ENCODE measurements at places on chromosomes 4 and X.

DNA sequence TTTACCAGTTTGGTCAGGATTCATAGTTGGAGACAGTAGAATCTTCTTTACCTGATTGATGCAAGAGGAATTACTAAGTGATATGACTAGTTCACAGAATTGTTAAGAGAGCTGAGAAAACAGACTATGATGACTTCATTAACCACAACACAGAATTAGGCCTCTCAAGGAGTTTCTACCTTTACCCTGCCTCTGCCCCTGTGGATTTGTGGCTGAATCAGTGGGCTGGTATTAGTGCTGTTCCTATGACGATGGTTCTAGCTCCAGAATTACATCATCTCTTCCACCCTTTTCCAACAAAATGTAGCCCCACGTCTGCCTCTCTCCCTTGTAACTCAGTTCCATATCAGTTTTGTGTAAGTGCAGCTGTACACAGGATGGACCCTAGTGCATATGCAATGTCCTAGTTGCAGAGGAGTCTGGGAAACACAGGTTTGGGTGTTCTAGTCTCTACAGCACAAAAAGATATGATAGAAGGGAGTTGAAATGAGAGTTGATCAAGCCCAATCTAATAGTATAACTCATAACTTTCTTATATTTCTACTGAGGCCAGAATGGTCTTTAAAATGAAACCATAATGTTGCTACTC is 99.3 kb downstream of the ANXA5 start:
- DNase-seq = no peak

DNA sequence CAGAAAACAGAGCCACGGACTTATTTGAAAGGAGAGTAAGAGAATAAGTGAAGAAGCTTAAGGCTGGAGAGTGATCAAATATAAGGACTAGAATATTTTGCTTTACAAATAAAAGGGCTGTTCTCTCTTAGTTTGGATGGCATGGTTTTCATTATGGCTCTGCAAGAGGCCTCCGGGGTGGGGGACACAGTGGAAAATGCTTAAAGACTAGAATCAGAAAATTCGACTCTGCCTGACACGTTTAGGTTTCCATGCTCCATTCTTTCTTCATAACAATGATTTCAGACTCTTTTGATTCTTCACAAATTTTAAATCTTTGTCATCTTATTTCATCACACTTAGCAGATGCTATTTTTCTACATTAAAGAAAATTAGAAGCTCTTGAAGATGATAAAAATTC is 632.4 kb upstream of the BOD1L1 start:
- no peak for DNase-seq

- no peak for DNase-seq
These were observed 20.2 kb downstream of the TRPC5OS start for GRCh38 chrX:111896148-111896547.

DNA sequence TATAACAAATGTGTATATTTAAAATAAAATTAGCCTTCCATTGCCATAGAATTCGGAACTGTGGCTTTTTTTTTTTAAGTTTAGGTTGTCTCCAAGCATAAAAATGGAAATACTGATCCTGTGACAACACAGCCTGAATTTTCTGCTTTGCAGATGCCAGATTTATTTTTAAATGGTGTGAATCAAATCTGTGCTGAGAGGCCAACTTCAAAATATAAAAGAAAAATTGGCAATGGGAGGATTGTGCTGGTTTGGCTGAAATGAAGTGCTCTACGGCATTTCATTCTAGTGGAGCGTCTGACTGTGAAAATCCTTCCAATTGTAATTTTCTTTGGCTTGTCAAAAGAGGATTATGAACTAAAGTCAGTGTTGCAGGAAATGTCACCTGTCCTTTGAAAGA is 580.3 kb upstream of the ZFP42 start:
- DNase-seq = no peak

GRCh38 chr4:158754385-158755180 is 14.2 kb upstream of the FNIP2 start:
- no peak for DNase-seq

DNA sequence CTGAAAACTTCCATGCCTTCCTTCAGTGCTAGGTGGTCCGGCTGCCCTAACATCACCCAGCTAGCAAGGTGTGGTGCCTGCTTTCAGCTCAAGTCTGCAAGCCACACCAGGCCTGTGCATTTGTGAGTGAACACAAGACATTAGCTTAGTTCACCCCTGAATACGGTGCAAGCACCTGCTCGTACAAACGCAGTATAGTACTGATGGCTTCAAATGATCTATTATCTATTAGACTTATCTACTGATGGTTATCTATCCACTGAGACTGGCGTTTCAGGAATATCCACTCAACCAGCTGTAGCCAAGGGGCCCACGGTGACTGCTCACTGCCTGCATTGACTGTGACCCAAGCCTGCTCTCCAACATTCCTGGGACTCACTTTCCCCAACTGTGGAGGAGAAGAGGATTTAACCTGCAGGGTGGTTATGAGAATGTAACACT is 155.9 kb downstream of the SHOX start:
- no peak for DNase-seq

- no peak for DNase-seq
These were observed 99.6 kb downstream of the DHRSX start for GRCh38 chrX:2401201-2401589.

GRCh38 chr4:171101845-171102244 is 711.4 kb upstream of the GALNTL6 start:
- DNase-seq = no peak

- no peak for DNase-seq
These were observed 86.2 kb downstream of the PPEF1 start for GRCh38 chrX:18793601-18794089.

DNA sequence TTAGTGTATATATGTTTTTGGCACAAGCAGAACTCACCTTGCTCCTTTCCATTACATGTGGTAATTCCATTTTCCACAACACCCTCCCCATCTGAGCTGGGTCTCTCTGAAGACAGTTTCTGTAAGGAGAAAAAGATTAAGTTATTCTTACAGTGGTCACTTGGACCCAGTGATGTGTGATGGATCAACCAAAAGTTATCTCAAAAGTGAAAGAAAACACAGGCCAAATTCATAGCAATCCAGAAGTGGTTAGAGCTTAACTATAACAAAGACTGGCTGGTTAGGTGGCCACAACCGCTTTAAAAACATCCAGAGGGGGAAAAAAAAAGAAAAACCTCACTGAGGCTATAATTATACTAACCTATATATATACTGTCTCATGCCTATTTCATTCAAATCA is 123.7 kb downstream of the AFAP1 start:
- no peak for DNase-seq

GRCh38 chr4:46503739-46504138 is 113.8 kb upstream of the GABRA2 start:
- DNase-seq = no peak

- no peak for DNase-seq
These were observed 257.6 kb upstream of the PCDH7 start for GRCh38 chr4:30462445-30463090.

DNA sequence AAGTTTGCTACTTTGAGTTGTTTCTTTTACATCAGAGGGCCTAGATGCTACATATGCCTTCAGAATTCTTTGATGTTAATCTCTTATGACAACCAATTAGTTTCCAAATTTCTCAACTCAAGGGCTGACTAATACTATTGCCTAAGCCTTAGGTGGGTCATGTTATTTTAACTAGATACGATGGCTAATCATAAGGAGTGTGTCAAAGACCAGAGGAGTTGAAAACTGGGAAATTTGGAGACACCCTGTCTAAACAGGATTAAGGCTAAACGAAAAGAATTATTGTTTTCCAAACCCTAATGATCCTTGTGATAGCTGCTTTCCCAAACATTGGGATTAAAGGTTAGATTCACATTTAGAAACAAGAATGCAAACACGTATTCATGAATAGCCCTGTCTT is 228.5 kb downstream of the PCDH7 start:
- DNase-seq = no peak

GRCh38 chrX:15468036-15468435 is 25.1 kb downstream of the PIR start:
- no peak for DNase-seq

GRCh38 chrX:101408532-101408841 is 465 bp downstream of the HNRNPH2 start:
- DNase-seq = no peak

GRCh38 chr4:150827226-150827625 is 187.9 kb downstream of the LRBA start:
- no peak for DNase-seq

GRCh38 chrX:103367502-103367901 is 8.8 kb upstream of the BEX3 start:
- no peak for DNase-seq

DNA sequence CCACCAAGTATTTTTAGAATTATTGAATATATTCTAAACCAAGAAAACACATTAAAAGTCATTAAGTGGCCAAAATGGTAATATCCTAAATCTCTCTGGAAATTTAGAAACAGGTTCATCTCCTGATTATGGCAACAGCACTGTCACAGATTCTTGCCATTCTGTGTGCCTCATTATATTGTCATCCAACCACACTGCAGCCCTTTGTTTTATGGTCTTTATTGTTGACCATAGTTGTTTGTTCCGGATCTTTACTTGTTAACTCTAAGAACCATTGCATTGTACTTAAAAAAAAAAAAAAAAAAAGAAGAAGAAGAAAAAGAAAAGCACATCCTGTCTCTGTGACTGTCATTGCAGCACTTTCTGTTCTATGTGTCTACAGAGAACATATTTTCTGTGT is 822.1 kb upstream of the ADGRL3 start:
- DNase-seq = no peak

DNA sequence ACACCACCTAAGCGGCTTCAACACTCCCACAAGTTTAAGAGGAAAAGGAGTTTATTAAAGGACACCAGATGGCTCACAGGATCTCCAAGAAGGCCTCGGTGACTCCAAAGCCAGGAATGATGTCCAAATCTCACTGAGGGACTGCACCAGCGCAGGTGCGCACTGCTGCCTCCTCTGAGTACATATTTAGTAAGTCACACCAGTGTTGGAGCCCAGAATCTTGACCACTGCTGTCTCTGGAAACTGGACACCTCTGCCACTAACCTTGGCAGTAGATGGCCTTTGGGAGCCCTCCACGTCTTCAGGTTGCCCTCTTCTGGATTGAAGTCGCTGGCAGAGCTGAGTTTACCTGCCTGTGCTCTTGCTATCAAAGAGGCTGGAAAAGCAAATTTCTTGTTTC is 10.1 kb upstream of the RS1 start:
- no peak for DNase-seq

DNA sequence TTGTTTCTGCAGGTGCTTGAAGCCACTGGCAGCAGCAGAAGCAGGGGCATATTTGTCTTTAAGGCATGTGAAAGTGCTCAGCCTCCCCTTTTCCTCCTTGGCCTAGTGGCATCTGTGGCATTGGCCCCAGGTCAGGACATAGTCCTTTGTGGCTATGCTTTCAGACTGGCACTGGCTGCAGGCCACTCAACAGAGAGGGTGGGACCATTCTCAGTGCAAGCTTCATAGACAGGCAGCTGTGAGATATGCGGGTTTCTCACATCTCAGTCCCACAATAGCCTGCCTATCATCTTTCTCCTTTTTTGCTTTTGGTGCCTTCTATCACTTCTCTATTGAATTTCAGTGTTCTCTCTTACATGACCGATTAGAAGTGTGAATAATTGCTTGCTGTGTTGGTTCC is 104.8 kb downstream of the ACTRT1 start:
- no peak for DNase-seq

DNA sequence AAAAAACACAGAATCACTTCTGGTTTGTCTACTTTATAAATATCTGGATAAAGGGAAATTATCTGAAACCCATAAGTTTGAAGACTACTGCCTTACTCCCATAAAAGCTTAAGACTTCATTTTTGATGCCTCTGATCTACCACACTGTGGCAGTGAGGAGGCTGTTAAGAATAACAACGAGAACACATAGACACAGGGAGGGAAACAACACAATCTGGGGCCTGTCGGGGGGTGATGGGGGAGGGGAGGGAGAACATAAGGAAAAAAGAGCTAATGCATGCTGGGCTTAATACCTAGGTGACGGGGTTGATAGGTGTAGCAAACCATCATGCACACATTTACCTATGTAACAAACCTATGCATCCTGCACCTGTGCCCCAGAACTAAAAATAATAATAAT is 573.7 kb downstream of the GBA3 start:
- DNase-seq = no peak

All from stimulated activated CD8-positive, alpha-beta memory T cell treated with anti-CD3 and anti-CD28 coated beads, Interleukin-15, amount 100 ng/mL, for 24 hours (primary cell).